ENCODE measurements at places on chromosomes 6 and 20.
A peak's percentile ranks its signal among the peaks of the same experiment; 100 is the strongest.

GRCh38 chr6:29961966-29962365 lies 19.6 kb downstream of the HLA-A start:
- no peak overlapping the region for H3K4me3 ChIP-seq
- peaks cover 65% of the 10 kb centered on the region for H3K4me1 ChIP-seq
- no peak for DNase-seq
- no peaks in the 10 kb centered on the region for H3K36me3 ChIP-seq
- H3K27me3 ChIP-seq: no peaks in the 10 kb centered on the region
- no peak overlapping the region for H3K27ac ChIP-seq

DNA sequence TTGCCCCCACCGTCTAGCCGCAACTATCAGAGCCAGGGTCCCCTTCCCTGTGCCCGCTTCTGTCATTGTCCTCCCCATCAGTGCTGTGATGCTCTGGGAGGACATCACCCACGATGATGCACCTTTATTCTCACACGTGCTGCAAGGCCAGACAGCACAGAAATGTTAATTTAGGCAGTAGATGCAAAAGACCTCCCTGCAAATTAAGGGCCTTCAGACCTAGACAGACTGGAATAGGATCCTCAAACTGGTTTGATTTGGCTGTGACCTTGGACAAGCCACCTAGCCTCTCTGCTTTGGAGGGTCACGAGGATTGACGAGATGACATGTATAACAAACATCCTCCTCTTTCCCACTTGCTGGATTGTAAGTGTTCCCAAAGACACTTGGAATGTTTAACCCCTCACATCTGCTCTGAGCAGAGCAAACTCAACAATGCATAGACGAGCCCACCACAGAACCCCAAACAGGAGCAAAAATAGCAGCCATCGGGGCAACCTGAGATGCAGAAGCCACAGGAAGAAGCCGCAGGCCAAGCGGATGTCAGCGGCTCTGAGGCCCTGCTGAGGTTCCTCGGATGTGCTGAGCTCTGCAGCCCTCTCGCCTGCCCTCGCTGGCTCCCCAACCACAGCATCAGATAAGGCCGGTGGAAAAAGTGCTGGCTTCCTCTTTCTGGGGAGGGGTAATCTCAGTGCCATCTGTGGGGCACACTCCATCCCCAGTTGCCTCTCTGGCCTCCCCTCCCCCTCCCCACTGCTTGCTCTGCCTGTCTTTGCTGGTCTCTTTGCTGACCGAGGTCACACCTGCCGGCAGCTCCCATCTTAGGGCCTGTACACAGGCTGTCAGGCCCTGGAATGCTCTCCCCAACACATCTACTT lies 35.3 kb downstream of the TOX2 start:
- no peaks in the 10 kb centered on the region for H3K36me3 ChIP-seq
- no peaks in the 10 kb centered on the region for H3K27me3 ChIP-seq
- no peak for DNase-seq
- no peak overlapping the region for H3K4me3 ChIP-seq

- H3K36me3 ChIP-seq: peaks cover 29% of the 10 kb centered on the region
- no peak overlapping the region for H3K27ac ChIP-seq
- H3K4me3 ChIP-seq: no peak overlapping the region
- H3K4me1 ChIP-seq: peaks cover 5% of the 10 kb centered on the region
- no peak for DNase-seq
Measured at GRCh38 chr6:151067684-151068596, 171.8 kb upstream of the AKAP12 start.

DNA sequence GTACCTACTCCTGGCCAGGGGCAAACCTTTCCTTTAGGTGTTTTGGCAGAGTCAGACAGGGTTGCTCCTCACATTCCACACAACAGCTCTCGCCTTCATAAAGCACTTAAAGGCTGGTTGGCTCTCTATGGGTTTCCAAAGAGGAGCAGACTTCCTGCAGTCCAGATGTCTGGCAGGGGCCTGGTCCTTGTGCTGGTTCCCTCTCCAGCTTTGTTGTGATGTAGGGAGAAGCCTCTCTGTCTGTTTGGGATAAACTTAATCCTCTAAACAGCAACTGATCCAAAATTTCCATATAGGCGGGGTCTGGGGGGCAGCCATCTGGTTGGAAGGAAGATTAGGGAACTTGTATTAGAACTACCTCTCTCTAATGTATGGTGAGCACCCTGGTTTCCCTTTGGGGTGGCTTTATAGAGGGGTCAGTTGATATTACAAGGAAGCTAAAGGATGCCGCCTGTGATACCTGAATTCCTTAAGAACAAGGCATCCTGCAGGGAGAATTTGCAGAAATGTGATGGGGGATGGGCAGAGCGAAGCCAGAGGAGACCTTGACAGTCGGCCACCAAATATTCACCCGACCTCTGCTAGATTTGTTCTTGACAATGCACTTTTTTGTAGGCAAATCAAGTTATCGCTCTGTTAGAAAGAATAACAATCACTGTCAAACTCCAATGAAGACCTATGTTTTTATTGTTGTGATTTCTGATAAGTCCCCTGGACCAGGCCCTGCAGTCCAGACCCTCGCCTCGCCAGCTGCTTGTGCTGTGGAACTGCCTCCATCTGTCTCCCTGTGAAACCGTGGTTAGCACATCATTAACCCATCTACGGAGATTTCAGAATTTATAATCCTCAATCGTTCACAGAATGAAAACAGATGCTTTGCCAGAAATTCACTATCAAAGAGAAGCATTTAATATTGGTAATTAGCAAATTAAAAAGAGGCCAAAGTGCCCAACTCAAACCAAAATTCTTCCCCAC lies 94.0 kb upstream of the RALGAPA2 start:
- H3K4me3 ChIP-seq: no peak overlapping the region
- H3K27ac ChIP-seq: no peak overlapping the region
- no peaks in the 10 kb centered on the region for H3K4me1 ChIP-seq
- DNase-seq: no peak

GRCh38 chr6:83962582-83962981 lies 71.0 kb upstream of the MRAP2 start:
- no peak overlapping the region for H3K27ac ChIP-seq
- H3K36me3 ChIP-seq: peaks cover 80% of the 10 kb centered on the region
- no peaks in the 10 kb centered on the region for H3K27me3 ChIP-seq
- DNase-seq: no peak

- H3K27me3 ChIP-seq: no peaks in the 10 kb centered on the region
- H3K36me3 ChIP-seq: peaks cover 72% of the 10 kb centered on the region
- peak overlapping the region; percentile 65 for H3K27ac ChIP-seq
- no peak for DNase-seq
- H3K4me3 ChIP-seq: no peak overlapping the region
- peaks cover 26% of the 10 kb centered on the region for H3K4me1 ChIP-seq
Measured at GRCh38 chr6:7243179-7243981, 69.6 kb downstream of the SSR1 start.

GRCh38 chr6:89612121-89612520 lies 26.4 kb downstream of the LYRM2 start:
- DNase-seq: no peak
- H3K36me3 ChIP-seq: no peaks in the 10 kb centered on the region
- no peaks in the 10 kb centered on the region for H3K27me3 ChIP-seq
- no peak overlapping the region for H3K4me3 ChIP-seq
- no peaks in the 10 kb centered on the region for H3K4me1 ChIP-seq
- H3K27ac ChIP-seq: no peak overlapping the region

- peaks cover 17% of the 10 kb centered on the region for H3K27me3 ChIP-seq
- no peaks in the 10 kb centered on the region for H3K36me3 ChIP-seq
- H3K27ac ChIP-seq: no peak overlapping the region
- DNase-seq: no peak
- H3K4me3 ChIP-seq: no peak overlapping the region
Measured at GRCh38 chr6:40845553-40845952, 193.5 kb downstream of the UNC5CL start.

GRCh38 chr6:96997788-96998187 lies 73.3 kb downstream of the KLHL32 start:
- H3K4me1 ChIP-seq: no peaks in the 10 kb centered on the region
- H3K27me3 ChIP-seq: no peaks in the 10 kb centered on the region
- DNase-seq: no peak
- no peaks in the 10 kb centered on the region for H3K36me3 ChIP-seq
- H3K4me3 ChIP-seq: no peak overlapping the region

DNA sequence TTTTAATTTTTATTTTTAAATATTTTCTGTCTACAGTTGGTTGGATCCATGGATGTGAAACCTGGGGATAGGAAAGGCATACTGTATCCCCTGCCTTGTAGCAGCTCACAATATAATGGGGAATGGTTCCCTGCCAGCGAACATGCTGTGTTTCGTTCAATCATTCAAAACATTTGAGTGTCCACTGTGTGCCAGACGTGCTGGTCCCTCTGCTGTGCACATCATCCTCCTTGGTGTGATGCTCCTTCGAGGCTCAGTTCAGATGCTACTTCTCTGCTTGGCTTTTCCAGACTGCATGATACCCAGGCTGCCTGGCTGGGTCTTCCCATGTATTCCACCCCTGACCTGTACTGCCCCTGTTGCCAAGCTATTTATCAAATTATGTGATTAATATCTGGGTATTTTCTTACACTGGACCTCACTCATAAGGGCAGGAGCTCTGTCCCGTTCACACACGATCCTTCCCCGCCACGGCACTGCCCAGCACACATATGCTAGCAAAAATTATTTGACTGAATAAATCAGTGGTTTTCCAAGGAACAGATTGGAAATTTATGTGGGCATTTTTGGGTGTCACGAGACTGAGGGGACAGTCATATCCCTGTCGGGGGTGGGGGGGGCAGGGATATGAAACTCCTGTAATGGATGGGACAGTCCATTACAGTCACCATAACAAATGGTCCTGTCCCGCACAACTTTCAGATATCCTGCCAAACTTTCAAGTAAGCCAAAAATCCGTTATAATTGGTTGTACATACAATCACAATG lies 4.9 kb downstream of the SDCBP2 start:
- no peaks in the 10 kb centered on the region for H3K27me3 ChIP-seq
- no peak overlapping the region for H3K27ac ChIP-seq
- H3K4me1 ChIP-seq: peaks cover 24% of the 10 kb centered on the region

- no peak for DNase-seq
- no peak overlapping the region for H3K27ac ChIP-seq
- peaks cover 11% of the 10 kb centered on the region for H3K36me3 ChIP-seq
- peaks cover 65% of the 10 kb centered on the region for H3K27me3 ChIP-seq
- peaks cover 22% of the 10 kb centered on the region for H3K4me1 ChIP-seq
Measured at GRCh38 chr6:10411131-10411970, 3.5 kb downstream of the TFAP2A start.

GRCh38 chr6:53862662-53863462 lies 68.1 kb downstream of the LRRC1 start:
- no peaks in the 10 kb centered on the region for H3K27me3 ChIP-seq
- no peak overlapping the region for H3K4me3 ChIP-seq
- DNase-seq: no peak
- H3K27ac ChIP-seq: no peak overlapping the region

- H3K27ac ChIP-seq: no peak overlapping the region
- no peak overlapping the region for H3K4me3 ChIP-seq
- no peaks in the 10 kb centered on the region for H3K36me3 ChIP-seq
- H3K4me1 ChIP-seq: no peaks in the 10 kb centered on the region
Measured at GRCh38 chr6:74658391-74658790, 547.5 kb downstream of the COL12A1 start.

DNA sequence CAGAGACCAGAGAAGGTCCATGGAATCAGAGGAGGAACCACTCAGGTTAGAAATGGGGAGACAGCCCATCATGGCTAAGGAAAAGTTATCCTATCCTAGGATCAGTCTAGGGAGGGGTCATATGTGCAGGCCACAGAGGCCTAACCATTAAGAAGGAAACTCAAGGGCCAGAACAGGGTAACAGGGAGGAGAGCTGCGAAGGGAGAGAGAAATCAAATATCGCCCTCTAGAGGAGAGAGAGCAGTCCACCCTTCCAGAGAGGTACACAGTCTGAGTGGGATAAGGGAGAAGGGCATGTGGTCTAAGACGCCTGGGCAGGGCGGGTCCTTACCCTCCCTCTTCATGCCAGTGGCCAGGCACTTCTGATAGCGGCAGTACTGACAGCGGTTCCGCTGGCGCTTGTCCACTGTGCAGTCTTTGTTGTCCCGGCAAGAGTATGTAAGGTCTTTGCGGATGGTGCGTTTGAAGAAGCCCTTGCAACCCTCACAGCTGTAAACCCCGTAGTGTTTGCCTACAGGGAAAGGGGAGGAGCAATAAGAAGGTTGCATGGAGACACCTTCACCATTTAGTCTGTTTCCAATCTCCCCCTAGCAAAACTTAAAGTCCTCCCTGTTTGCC lies 2.9 kb downstream of the RXRB start:
- no peaks in the 10 kb centered on the region for H3K27me3 ChIP-seq
- peaks cover 61% of the 10 kb centered on the region for H3K4me1 ChIP-seq
- H3K4me3 ChIP-seq: peak overlapping the region; percentile 63
- peaks cover 64% of the 10 kb centered on the region for H3K36me3 ChIP-seq
- DNase-seq: no peak

- H3K27me3 ChIP-seq: no peaks in the 10 kb centered on the region
- H3K36me3 ChIP-seq: no peaks in the 10 kb centered on the region
- H3K27ac ChIP-seq: no peak overlapping the region
Measured at GRCh38 chr20:53021934-53022333, 49.8 kb downstream of the TSHZ2 start.

- peak overlapping the region; percentile 71 for H3K27ac ChIP-seq
- no peaks in the 10 kb centered on the region for H3K27me3 ChIP-seq
- H3K36me3 ChIP-seq: peaks cover 24% of the 10 kb centered on the region
Measured at GRCh38 chr20:47406849-47407682, 50.6 kb upstream of the ZMYND8 start.

- H3K4me1 ChIP-seq: no peaks in the 10 kb centered on the region
- no peaks in the 10 kb centered on the region for H3K36me3 ChIP-seq
- no peak overlapping the region for H3K4me3 ChIP-seq
- DNase-seq: no peak
- H3K27me3 ChIP-seq: no peaks in the 10 kb centered on the region
Measured at GRCh38 chr6:68059899-68060298, 575.2 kb upstream of the ADGRB3 start.

DNA sequence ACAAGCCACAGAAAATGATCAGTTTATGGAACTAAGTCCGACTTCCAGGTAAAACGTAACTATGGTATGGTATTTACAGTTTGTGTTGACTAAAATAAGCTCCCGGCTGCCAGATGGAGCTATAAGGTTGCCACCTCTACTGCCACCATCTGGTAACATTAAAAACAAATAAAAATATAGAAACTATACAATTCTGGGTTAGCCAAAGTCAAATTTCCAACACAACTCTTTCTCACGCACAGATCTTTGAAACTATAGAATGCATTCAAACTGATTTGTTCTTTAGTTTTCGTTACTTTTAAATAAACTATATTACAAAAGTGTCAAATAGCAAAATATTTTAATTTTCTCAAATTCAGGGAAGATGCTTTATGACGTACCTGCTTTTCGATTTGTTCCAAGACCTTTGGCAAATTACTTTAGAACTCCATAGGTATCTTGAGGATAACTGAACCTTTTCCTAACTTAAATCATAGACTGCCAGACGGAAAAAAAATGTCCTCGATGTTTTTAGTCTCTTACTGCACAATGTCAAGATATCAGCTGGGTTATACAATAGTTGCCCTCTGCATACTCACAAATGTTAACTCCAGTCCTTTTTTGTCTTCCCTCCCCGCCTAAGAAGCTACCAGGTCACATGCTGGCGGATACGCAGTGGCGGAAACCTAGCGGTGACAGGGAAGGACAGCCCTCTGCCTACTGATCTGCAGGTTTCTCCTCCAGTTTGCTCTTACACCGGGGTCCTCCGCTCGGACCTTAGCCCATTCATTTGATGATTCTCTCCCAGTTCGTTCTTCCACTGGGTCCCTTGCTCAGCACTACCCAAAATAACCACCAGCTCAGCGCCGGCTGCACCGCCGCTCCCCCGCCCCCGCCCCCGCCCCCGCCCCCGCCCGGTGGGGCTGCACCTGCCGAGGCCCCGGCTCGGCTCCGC lies 888 bp downstream of the SLC17A5 start:
- peak overlapping the region; percentile 98 for H3K4me3 ChIP-seq
- H3K27ac ChIP-seq: peak overlapping the region; percentile 91
- no peaks in the 10 kb centered on the region for H3K27me3 ChIP-seq
- DNase-seq: peak; percentile 53
- peaks cover 21% of the 10 kb centered on the region for H3K4me1 ChIP-seq

Data from activated B cell treated with CpG ODN at 0.5 μM for 24 hours (primary cell).